Heart left ventricle (tissue), 16 donors: ENCODE measurements at places on chromosomes 13 and 19. TPM values are rescaled to one million over a fixed set of nuclear protein-coding genes. Genes with fewer than 3 reads are reported as not detected.

DNA sequence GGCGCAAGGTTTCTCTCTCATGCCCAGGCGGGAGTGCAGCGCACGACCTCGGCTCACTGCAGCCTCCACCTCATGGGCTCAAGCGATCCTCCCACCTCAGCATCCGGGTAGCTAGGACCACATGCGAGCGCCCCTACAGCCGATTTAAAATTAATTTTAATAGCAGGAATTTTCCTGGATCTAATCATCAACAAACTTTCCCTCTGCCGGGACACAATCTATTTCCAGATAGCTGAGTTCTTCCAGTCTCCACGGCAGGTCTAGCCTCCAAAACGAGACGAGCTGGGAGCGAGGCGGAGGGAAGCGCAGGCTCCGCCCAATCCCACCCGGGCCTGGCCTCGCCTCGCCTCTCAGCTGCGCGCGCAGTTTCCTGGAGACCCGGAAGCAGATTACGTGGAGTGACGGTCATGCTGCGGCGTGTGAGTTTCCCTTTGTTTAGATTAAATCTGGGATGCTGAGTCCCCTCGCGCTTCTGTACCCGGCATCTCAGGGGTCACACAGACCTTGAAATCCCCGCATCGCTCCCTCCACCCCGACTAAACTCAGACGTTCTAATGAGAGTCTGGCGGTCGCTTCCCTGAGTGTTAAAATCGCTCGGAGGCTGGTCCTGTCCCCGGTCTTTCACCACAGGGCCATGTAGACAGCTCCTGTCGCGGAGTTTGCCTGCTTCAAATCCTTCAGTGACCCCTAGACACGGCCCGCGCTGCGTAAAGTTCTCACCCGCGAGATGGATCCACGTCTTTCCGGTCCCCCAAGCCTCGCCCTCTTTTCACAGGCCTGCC lies at the start of gene ZNF880:
TSS of gene ZNF880 (plus strand) at position 365 of the 782 bp plus-strand sequence. CDS start at position 408, 43 bp downstream.
- H3K27ac ChIP-seq: peak within 1 kb of the TSS; percentile 93
- H3K36me3 ChIP-seq: peaks cover 47% of the 10 kb centered on the region
- peak within 1 kb of the TSS; percentile 93 for H3K4me3 ChIP-seq
- H3K27me3 ChIP-seq: no peaks in the 10 kb centered on the region
- peak; percentile 96 for DNase-seq

- peaks cover 27% of the 10 kb centered on the region for H3K36me3 ChIP-seq
- H3K27ac ChIP-seq: peak overlapping the region; percentile 81
- H3K27me3 ChIP-seq: no peaks in the 10 kb centered on the region
- peak overlapping the region; percentile 56 for H3K4me3 ChIP-seq
Observed at GRCh38 chr19:45321848-45322247, 827 bp downstream of the CKM start.

- H3K27ac ChIP-seq: no peak overlapping the region
- no peaks in the 10 kb centered on the region for H3K4me1 ChIP-seq
- no peaks in the 10 kb centered on the region for H3K27me3 ChIP-seq
- no peak for DNase-seq
- no peaks in the 10 kb centered on the region for H3K36me3 ChIP-seq
- no peak overlapping the region for H3K4me3 ChIP-seq
Observed at GRCh38 chr13:92461831-92462230, 764.8 kb upstream of the GPC6 start.

DNA sequence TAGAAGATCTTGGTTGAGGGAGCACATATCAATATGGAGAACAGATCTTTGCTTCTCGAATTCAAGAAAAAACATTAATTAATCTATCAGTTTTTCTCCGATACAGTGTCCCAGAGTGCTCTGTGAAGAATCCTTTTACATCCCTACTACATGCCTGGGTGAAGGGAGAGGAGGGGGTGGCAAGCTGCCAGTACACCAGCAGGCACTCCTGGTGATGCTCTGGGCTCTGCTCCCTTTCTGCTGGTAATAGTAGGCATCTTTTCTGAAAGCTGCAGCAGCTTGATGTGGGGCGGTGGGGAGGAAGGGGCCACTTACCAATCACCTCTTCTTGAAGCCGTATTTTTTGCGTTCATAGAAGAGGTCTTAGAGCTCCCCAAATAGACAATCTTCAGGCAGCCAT lies 30.7 kb downstream of the PBX4 start:
- H3K27me3 ChIP-seq: no peaks in the 10 kb centered on the region
- no peak overlapping the region for H3K4me3 ChIP-seq
- H3K27ac ChIP-seq: no peak overlapping the region
- H3K36me3 ChIP-seq: no peaks in the 10 kb centered on the region

- H3K27me3 ChIP-seq: no peaks in the 10 kb centered on the region
- no peak overlapping the region for H3K27ac ChIP-seq
- H3K36me3 ChIP-seq: no peaks in the 10 kb centered on the region
- no peaks in the 10 kb centered on the region for H3K4me1 ChIP-seq
- no peak overlapping the region for H3K4me3 ChIP-seq
Observed at GRCh38 chr13:24659239-24659638, 21.0 kb upstream of the ATP12A start.

GRCh38 chr19:40726279-40726678 lies 9.4 kb downstream of the ITPKC start:
- no peak overlapping the region for H3K4me3 ChIP-seq
- no peak overlapping the region for H3K27ac ChIP-seq
- peaks cover 13% of the 10 kb centered on the region for H3K4me1 ChIP-seq
- DNase-seq: no peak

The MCEMP1 gene
- polyA plus RNA-seq: 0.34 TPM

GRCh38 chr19:13959141-13959961 lies 7.0 kb downstream of the DCAF15 start:
- no peaks in the 10 kb centered on the region for H3K27me3 ChIP-seq
- no peaks in the 10 kb centered on the region for H3K4me1 ChIP-seq
- DNase-seq: no peak
- H3K27ac ChIP-seq: no peak overlapping the region
- peaks cover 97% of the 10 kb centered on the region for H3K36me3 ChIP-seq
- H3K4me3 ChIP-seq: no peak overlapping the region

The KRTDAP gene
- polyA plus RNA-seq: not detected

The FLT3LG gene
- polyA plus RNA-seq: 2.9 TPM

- no peaks in the 10 kb centered on the region for H3K4me1 ChIP-seq
- no peak overlapping the region for H3K4me3 ChIP-seq
- no peak for DNase-seq
- H3K27me3 ChIP-seq: peaks cover 32% of the 10 kb centered on the region
- H3K36me3 ChIP-seq: no peaks in the 10 kb centered on the region
- no peak overlapping the region for H3K27ac ChIP-seq
Observed at GRCh38 chr19:41701401-41702075, 6.9 kb upstream of the CEACAM5 start.

The GMIP gene
- polyA plus RNA-seq: 2.1 TPM

The ATP8B3 gene
- polyA plus RNA-seq: 0.78 TPM

The NOTCH3 gene
- polyA plus RNA-seq: 16.7 TPM

- no peak for DNase-seq
- H3K27me3 ChIP-seq: no peaks in the 10 kb centered on the region
- no peak overlapping the region for H3K27ac ChIP-seq
- H3K4me3 ChIP-seq: no peak overlapping the region
- H3K36me3 ChIP-seq: peaks cover 49% of the 10 kb centered on the region
- H3K4me1 ChIP-seq: no peaks in the 10 kb centered on the region
Observed at GRCh38 chr19:11058246-11059030, 30.8 kb upstream of the LDLR start.

- H3K27me3 ChIP-seq: no peaks in the 10 kb centered on the region
- no peak overlapping the region for H3K27ac ChIP-seq
- no peak for DNase-seq
- H3K4me1 ChIP-seq: peaks cover 10% of the 10 kb centered on the region
Observed at GRCh38 chr19:8438236-8438635, 6.5 kb upstream of the HNRNPM start.

The GDF15 gene
- 0.50 TPM for polyA plus RNA-seq

DNA sequence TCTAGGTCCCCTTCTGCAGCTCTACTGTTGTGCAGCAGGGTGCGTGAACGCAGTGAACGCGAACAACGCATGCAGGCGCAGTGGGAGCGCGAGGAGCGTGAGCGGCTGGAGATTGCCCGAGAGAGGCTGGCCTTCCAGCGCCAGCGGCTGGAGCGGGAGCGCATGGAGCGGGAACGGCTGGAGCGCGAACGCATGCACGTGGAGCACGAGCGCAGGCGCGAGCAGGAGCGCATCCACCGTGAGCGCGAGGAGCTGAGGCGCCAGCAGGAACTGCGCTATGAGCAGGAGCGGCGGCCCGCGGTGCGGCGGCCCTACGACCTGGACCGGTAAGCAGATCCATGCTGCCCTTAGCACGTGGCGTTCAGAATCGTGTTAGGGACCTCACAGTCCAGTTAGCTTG lies 18.8 kb downstream of the MICOS13 start:
- no peak for DNase-seq
- no peaks in the 10 kb centered on the region for H3K27me3 ChIP-seq
- H3K4me3 ChIP-seq: no peak overlapping the region
- H3K4me1 ChIP-seq: no peaks in the 10 kb centered on the region
- peaks cover 65% of the 10 kb centered on the region for H3K36me3 ChIP-seq

GRCh38 chr19:8705742-8706141 lies 7.1 kb upstream of the ACTL9 start:
- H3K4me3 ChIP-seq: no peak overlapping the region
- H3K27me3 ChIP-seq: no peaks in the 10 kb centered on the region
- no peak for DNase-seq
- H3K4me1 ChIP-seq: no peaks in the 10 kb centered on the region
- H3K36me3 ChIP-seq: no peaks in the 10 kb centered on the region
- no peak overlapping the region for H3K27ac ChIP-seq

GRCh38 chr13:96816874-96817273 lies 177.4 kb downstream of the OXGR1 start:
- no peaks in the 10 kb centered on the region for H3K36me3 ChIP-seq
- no peaks in the 10 kb centered on the region for H3K27me3 ChIP-seq
- DNase-seq: no peak
- no peaks in the 10 kb centered on the region for H3K4me1 ChIP-seq
- no peak overlapping the region for H3K4me3 ChIP-seq
- no peak overlapping the region for H3K27ac ChIP-seq

DNA sequence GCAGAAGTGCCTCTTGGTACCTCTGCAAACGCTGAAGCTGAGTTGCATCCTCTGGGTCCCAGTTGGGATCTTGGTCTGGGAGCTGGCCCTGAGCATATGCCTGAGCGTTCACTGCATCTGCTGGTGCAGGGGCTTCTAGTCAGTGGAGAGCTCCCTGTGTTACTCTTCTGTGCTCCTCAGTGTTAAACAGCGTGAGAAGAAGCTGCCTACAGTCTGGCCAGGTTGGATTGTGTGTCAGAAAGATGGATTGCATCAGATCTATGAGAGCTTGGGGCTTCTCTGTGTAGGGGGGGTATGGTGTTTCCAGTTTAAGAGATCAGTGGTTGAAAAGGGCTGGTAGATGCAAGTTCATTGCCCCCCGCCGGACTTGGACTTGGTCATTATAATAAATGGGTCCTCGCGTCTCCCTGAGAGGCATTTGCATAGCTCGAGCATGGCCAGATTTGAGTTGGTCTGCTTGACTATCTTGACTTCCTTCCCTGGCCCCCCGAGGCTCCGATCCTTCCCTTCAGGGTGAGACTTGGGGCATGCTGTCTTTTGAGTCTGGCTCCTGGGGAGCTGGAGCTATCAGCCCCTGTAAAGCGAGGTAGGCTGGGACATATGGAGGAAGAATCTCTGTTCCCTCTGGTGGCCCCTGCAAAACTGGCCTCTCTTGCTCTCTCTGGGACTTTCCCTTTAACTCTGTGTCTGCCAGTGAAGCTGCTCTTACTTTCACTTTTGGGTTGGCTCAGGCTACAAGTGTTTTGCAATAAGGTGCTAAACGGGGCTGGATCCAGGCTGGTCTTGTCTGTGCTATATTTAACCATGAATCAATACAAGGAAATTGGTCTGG lies 52.9 kb downstream of the OR10H4 start:
- peak overlapping the region; percentile 37 for H3K4me3 ChIP-seq
- peaks cover 7% of the 10 kb centered on the region for H3K4me1 ChIP-seq
- H3K27me3 ChIP-seq: no peaks in the 10 kb centered on the region
- H3K36me3 ChIP-seq: no peaks in the 10 kb centered on the region
- no peak for DNase-seq

The LIM2 gene
- not detected for polyA plus RNA-seq

GRCh38 chr13:60363288-60363687 lies 33.7 kb upstream of the TDRD3 start:
- H3K27ac ChIP-seq: no peak overlapping the region
- H3K27me3 ChIP-seq: no peaks in the 10 kb centered on the region
- H3K36me3 ChIP-seq: no peaks in the 10 kb centered on the region
- no peak overlapping the region for H3K4me3 ChIP-seq

- peaks cover 5% of the 10 kb centered on the region for H3K4me1 ChIP-seq
- H3K36me3 ChIP-seq: no peaks in the 10 kb centered on the region
Observed at GRCh38 chr13:113869263-113869662, 5.4 kb upstream of the GAS6 start.

The GAPDHS gene
- not detected for polyA plus RNA-seq

The RNF17 gene
- 0.17 TPM for polyA plus RNA-seq

DNA sequence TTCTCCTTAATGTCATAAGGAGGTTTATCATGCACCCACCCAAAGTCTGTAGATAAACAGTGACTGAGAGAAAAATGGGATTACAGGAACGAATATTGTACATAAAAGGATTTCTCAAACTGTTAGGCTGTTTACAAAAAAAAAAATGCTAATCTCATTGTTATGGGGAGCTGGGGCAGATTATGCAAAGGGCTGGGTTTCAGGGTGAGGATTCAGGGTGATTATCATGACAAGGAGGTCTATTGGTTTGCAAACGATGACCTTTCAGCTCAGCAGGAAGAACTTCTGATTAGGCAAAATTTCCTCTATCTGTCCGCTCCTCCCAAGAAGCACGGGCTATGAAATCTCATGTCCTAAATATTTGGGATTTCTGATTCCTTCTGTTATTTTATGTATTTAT lies 41.4 kb downstream of the NLRP12 start:
- no peak overlapping the region for H3K27ac ChIP-seq
- no peak for DNase-seq
- H3K36me3 ChIP-seq: no peaks in the 10 kb centered on the region
- H3K27me3 ChIP-seq: no peaks in the 10 kb centered on the region

The RPS28 gene
- 899 TPM for polyA plus RNA-seq

The TNFSF9 gene
- 0.11 TPM for polyA plus RNA-seq

DNA sequence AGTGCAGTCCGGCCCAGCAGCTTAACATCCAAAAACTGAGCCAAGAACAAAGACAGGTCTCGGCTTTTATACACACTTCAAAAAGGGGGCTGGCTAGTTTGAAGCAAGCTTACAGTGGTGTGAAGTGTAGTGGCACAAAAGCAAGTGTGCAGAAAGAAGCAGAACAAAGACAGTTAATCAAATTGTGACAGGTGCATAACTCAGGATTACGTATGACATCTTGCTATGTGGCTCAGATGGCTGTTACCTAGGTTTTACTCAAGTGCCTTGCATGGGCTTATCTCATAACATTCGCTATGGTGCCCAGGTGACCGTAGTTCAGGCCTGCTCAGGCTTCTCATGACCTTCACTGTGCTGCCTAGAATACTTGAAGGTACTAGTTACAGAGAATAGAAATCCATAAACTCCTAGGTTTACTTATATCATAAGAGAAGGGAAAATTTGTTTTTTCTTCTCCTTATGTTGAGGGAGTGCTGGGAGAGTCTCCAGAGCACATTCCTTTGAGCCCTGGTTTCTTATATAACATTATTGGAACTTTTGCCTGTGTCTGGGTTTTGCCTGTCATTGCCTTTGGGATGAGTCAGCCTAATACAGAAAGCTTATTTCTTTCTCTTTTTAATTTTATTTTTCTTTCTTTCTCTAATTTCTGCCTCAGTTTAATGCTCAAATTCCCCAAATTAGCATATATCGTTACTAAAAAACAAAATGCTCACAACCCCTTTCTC lies 1629.1 kb upstream of the PCDH20 start:
- H3K4me1 ChIP-seq: no peaks in the 10 kb centered on the region
- no peaks in the 10 kb centered on the region for H3K27me3 ChIP-seq
- H3K4me3 ChIP-seq: no peak overlapping the region
- no peak for DNase-seq

GRCh38 chr13:28493740-28494503 lies 1.0 kb downstream of the FLT1 start:
- peak; percentile 26 for DNase-seq
- H3K4me1 ChIP-seq: peaks cover 7% of the 10 kb centered on the region
- H3K36me3 ChIP-seq: peaks cover 5% of the 10 kb centered on the region
- peak overlapping the region; percentile 81 for H3K4me3 ChIP-seq
